Heart right ventricle (tissue), 16 donors: ENCODE measurements at places on chromosomes 3 and 15. TPM values are rescaled to one million over a fixed set of nuclear protein-coding genes. Genes with fewer than 3 reads are reported as not detected.
A peak's percentile ranks its signal among the peaks of the same experiment; 100 is the strongest.

DNA sequence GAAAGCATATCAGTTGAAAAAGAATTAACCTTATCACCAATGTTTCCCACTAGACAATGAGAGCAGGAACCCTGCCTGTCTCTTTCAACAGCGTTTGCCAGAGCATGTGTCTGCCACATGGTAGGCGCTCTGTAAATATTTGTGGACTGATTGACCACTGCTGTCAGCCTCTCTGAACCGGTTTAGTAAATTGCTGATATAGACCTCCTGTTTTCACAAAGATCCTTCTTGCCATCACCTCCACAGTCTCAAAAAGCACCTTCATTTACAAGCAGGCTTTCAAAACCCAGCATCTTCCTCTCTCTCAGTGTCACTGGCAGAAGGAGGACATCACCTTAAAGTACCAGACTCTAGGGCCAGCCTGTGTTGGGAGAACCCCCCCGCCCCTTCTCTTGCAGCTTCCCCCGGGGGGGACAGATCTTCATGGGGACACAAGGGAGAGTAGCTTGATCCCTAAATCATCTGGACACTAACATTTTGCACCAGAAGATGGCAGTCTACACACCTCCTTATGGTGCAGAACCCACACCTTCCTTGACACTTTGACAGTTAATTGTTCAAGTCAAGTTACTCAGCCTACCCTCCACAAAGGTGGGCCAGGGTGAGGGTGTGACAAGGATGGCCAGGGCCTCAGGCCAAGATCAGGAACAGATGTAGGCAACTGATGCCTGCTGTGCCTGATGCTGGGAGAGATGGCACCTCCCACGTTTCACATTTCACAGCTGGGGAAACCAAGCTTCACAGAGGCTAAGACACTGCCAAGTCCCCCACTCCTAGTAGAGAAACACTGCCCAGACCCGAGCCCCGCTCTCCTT, 37.8 kb upstream of the USP3 start:
- no peaks in the 10 kb centered on the region for H3K4me1 ChIP-seq
- no peak overlapping the region for H3K4me3 ChIP-seq
- no peaks in the 10 kb centered on the region for H3K27me3 ChIP-seq
- H3K36me3 ChIP-seq: no peaks in the 10 kb centered on the region
- H3K27ac ChIP-seq: no peak overlapping the region

DNA sequence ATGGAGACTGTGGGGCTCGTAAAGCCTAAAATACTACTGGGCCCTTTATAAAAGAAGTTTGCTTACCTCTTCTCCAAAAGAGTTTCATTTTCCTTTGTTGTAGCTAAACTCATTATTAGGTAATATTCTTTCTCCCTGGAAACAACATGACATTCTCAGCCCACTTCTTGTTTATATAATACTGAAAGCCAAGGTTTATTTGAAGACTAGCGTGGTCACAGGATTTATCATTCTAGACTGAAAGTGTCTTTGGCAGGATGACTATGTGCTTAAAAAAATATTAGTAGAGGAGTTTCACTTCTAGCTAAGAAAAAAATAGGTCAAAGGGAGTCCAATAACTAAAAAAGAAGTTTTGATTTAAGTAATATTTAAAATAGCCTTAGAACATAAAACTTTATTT, 1085.2 kb upstream of the CADM2 start:
- H3K27ac ChIP-seq: no peak overlapping the region
- H3K36me3 ChIP-seq: no peaks in the 10 kb centered on the region
- no peaks in the 10 kb centered on the region for H3K4me1 ChIP-seq

- DNase-seq: no peak
- H3K4me3 ChIP-seq: no peak overlapping the region
- H3K36me3 ChIP-seq: no peaks in the 10 kb centered on the region
- H3K27ac ChIP-seq: no peak overlapping the region
- no peaks in the 10 kb centered on the region for H3K27me3 ChIP-seq
Observed at GRCh38 chr3:40961104-40961857, 238.0 kb upstream of the CTNNB1 start.

DNA sequence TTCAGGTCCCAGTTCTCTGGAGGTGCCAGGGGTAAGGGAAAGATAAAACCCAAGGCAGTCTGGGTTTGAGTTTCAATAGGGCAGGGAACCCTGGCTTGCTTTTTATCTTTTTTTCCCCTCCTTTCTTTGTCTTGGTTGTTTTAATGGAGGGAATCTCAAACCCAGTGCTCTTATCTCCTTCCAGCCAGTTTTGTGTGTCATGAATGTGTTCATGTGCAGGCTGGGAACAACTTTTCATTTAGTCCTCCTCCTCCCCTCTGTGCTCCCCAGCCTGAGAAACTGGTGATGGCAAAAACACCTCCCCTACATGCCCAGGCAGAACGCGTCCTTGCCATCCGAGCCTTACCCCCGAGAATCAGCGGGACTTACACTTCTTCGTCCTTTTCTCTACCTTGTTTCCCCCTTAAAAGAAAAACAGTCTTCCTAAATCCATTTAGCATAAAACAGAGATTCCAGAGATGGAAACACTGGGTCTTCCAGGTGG, 10.9 kb downstream of the SEMA3G start:
- H3K27ac ChIP-seq: peak overlapping the region; percentile 76
- no peaks in the 10 kb centered on the region for H3K36me3 ChIP-seq
- DNase-seq: no peak
- H3K4me1 ChIP-seq: peaks cover 65% of the 10 kb centered on the region
- H3K4me3 ChIP-seq: no peak overlapping the region
- H3K27me3 ChIP-seq: no peaks in the 10 kb centered on the region

TTLL13 gene
- total RNA-seq: not detected

AP4E1 gene
- total RNA-seq: 10.0 TPM

TRPM1 gene
- total RNA-seq: not detected

ARL8B gene
- 74.1 TPM for total RNA-seq
